ENCODE measurements at places on chromosomes 11 and 22.

- DNase-seq = no peak
Observed at GRCh38 chr11:131859538-131860210, 489.3 kb downstream of the NTM start.

DNA sequence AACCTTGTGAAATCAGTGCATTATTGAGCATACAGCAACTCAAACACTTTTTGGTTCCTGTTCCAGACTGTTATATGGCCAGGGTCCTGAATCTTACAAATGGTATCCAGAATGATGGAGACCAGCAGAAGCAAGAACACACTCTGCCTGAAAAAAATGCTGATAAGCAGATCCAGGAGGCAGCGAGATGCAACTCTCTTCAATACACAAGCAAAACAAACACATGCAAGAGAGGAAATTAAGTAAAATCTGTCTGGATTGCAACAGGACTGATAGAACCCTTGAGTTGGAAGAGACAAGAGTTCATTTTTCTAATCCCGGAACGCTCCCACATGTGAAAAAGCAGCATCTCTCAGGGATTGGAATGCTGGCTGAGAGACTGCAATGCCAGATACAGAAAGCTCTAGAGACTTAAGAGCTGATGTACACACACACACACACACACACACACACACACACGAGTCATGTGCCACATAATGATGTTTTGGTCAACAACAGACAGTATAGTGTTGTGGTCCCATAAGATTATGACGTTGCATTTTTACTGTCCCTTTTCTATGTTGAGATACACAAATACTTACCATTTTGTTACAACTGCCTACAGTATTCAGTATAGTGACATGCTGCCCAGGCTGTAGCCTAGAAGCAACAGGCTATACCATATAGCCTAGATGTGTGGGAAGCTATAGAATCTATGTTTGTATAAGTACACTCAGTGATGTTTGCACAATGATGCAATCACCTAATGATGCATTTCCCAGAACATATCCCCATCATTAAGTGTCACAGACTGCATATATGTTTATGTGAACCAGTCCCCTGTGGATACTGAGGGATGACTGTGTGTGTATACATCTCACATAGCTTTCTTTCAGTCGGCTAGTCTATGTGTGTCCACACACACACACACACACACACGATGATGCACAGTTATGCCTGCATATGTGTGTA lies 406.6 kb downstream of the LARGE1 start:
- no peak for DNase-seq

GRCh38 chr11:37504060-37504611 lies 906.1 kb upstream of the RAG2 start:
- no peak for DNase-seq

DNA sequence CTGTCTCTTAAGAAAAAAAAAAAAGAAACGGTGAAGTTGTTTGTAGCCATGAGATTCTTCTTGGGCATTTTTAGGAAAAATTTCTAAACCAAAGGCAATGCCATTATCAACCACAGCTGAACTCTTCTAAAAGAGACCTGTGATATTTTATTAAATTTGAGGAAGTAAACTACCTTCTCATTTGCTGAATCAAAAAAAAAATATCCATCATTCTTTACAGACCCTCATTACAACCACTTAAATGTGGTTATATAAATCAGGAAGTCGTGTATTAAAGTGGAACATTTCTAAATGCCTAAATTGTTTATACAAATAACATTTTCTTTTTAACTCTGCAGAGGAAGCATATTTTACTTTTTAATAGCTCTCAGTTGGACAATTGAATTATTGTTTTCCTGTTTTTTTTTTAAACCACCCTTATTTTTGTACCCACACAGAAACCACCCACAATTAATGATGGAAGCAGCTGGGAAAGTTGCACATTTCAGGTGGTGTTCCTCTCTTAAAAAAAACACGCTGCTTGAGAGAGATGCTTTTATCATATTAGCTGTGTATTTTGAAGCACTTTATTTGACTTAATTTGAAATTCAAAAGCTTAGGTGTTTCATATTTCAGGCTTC lies 91.2 kb downstream of the ARHGAP42 start:
- no peak for DNase-seq

DNA sequence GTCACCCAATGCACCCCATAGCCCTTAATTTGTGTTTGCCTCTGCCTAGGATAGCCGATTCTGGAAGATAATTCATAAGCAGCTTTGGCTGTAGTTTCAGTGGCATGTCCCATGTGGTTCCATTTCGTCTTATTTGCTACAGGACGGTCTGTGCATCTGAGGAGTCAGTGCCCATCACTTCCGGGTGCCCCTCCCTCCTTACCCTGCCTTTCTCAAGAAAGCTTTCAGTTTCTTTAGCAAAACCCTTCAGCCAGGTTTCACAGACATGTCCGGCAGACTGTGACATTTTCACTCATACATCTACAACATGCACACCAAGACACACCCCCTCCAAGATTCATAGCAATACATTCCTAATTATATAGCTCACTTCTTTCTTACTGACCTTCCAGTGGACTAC lies 14.3 kb downstream of the TP53AIP1 start:
- DNase-seq = no peak

DNA sequence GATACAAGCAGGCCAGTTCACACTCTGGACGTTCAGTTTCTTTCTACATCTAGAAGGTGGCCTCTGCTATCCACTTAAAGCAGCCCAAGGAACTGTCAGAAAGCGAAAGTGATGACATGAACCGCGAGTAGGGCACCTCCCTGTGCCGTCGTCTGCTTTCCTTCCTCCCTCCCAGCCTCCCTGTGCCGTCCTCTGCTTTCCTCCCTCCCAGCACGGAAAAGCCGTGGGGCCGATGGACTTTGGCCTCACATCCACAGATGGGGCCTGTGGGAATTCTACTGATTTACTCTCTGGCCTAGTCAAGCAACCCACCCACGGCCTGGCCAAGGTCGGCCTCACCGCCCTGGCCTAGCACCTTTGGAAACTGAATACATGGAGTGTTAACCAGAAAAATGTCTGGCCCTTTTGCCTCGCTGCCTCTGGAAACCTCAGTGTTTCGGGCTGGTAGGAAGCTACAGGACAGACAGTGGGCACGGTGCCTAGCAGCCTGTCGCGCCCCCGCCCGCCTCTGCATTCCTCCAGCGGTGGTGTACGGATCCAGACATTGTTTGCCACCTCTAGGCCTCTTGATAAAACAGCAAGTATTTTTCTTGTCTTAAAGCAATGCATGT lies 14.2 kb downstream of the PEX26 start:
- DNase-seq = no peak

DNA sequence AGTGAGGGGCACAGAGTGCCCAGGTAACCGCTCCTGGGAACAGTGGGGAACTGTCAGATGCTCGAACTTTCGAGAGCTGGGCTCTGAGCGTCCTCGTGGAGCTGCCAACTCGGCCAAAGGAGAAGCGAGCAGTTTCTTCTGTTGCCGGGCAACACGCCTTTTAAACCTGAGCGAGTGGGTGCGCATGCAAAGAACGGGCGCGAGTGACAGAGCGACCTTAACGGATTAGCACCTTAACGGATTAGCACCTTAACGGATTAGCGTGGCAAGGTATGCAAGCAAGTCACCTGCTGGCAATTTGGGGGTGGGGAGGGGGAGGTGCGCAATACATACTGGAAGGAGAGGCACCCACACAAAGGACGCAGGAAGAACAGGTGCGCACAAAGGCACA lies 61.8 kb upstream of the PRODH start:
- DNase-seq = no peak

- no peak for DNase-seq
Observed at GRCh38 chr11:75733431-75734107, 15.9 kb downstream of the MOGAT2 start.

GRCh38 chr11:59899532-59899931 lies 20.9 kb downstream of the OOSP3 start:
- no peak for DNase-seq

DNA sequence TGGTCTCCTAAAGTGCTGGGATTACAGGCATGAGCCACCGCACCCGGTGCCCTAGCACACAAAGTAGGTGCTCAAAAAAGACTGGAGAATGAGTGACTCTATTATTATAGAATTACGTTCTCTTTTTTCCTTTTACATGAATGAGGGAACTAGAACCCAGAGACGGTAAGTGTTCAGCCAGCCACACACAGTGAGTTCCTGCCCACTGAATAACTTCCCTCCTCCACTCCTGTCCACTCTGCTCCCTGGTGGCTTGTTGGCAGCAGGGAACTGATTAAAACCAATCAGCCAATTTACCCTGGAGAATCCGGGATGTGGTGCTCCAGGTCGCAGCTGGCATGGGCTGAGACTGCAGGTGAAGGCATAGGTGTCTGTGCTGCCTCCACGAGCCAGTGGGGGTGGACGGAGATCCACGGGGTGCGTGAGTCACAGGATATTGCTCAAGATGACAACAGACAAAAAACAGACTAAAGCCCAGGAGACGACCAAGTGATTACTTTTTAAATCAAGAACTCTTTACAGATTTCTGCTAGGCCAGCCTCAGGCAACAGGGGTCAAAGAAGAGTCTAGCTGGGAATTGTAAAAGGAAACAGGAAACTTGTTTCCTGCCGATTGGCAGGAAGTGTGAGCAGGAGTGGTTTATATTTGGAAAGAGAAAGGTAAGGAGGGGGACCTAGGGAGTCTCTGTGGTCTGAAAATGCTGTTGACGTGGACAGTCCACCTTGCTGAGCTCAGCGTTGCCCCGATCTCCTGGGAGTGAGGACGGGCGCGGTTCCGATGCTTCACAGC lies 95.2 kb upstream of the TP53I11 start:
- DNase-seq = no peak

- no peak for DNase-seq
Observed at GRCh38 chr11:37277896-37278465, 679.9 kb upstream of the RAG2 start.

DNA sequence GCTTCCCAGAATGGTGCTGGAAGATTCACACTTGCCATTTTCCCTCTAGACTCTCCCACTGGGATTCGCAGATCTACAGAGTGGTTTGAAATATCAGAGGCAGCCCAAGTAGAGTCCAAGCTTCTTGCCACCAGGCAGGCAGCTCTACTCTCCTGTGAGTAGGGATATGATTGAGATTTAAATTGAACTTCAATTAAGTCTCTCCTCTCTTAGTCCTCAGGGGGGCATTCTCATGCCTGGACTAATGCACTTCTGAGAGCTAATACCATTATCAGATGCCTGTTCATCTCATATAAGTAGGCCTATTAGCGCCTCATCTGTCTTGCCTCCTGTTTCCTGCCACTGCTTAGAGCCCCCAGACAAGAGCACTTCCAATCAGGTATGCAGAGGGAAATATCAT lies 25.5 kb upstream of the AMPD3 start:
- DNase-seq = no peak

GRCh38 chr11:86594746-86595145 lies 77.7 kb downstream of the ME3 start:
- no peak for DNase-seq

- no peak for DNase-seq
Observed at GRCh38 chr11:118267486-118267885, 3.4 kb upstream of the MPZL2 start.

- no peak for DNase-seq
Observed at GRCh38 chr11:47056261-47056915, 119.8 kb downstream of the CSTPP1 start.

- DNase-seq = no peak
Observed at GRCh38 chr11:130465263-130465662, 16.8 kb downstream of the ADAMTS15 start.

DNA sequence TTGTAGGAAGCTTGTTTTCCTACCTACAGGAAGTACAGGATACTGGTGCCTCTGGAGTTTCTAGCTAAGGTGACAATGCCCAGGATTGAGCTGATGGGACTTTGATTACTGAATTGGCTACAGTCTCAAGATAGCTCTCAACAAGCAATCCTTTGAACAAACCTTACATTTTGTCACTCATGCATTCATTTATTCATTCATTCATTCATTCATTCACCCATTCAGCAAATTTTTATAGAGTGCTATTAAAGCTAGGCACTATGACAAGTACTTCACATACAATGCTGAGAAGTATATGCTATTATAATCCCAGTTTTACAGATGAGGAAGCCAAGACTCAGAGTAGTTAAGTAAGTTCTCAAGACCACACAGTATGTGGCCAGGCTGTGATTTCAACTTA lies 103.1 kb upstream of the MTMR2 start:
- no peak for DNase-seq

GRCh38 chr11:27452147-27452546 lies 20.4 kb downstream of the LGR4 start:
- no peak for DNase-seq

- DNase-seq = no peak
Observed at GRCh38 chr11:90661233-90661632, 438.4 kb upstream of the CHORDC1 start.

DNA sequence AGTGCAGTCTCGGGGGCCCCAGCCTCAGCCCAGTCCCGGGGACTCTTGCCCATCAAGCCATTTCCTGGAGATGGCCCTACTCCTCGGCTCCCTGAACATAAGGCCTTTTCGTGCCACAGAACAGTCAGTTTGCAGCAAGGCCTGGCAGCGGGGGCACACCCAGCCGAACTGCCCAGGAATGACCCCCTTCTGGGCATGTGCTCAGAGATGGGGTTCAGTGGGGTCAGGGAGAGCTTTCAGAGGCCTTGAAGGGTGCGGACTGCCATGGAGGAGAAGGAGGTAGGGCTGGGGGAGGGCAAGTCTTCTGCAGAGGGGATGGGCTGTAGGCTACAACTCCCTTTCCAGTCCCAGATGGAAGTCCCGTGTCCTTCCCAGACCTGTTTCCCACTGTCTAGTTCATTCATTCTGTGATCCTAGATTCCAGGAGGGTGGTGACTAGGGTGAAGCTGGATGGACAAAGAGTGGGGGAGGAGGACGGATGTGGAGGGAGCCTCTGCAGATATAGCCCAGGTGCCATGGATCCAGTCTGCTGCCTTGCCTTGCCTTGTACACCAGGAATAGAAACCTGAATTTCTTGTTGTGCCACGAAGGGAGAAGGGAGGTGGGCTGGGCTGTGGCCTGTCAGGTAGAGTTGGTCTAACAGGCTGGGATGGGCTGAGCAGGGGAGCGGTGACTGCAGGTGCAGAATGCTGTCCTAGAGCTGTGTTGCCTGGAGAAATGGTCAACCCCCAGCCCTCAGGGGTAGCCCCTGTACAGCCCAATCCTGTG lies 14.2 kb upstream of the OMP start:
- no peak for DNase-seq

DNA sequence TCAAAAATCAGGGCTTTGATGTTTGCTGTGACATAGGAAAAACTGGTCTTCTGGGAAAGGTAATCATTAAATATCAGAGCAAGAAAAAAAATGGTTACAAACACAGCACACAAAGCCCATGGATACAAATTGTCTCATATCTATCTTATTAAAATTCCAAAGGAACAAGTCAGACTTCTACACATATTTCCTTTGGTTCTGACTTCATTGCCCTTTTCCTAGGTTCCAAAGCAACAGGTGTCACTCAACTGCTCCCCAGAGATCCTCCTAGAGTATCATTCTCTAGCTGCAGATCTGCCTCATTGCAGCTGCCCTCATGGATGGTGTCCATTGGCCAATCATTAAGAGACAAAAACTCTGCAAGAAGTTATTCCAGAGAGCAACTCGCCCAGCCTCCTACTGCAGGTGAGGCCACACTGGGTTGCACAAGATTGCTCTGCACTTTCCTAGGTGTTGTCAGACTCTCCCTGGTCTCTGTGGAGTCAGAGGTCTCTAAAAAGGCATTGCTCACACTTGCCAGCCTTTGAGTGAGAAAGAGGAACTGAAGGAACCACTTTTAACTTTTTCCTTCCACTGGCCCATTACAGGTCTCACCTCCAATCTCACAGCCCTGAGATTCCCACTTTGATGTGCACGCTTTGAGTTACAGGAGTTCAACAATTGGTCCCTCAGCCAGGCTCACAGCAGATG lies 5.7 kb downstream of the DRICH1 start:
- no peak for DNase-seq
